AG04450 (cell line): ENCODE measurements at places on chromosomes 1 and 21. TPM values are rescaled to one million over a fixed set of nuclear protein-coding genes. Genes with fewer than 3 reads are reported as not detected.

The TSNAX gene
- polyA plus RNA-seq, result 33.0 and 35.6 TPM in 2 replicates

The PALMD gene
- 0.37 and 0.43 TPM in 2 replicates for polyA plus RNA-seq

The JAM2 gene
- polyA plus RNA-seq, result 5.7 and 7.2 TPM in 2 replicates

The ASAP3 gene
- polyA plus RNA-seq, result 25.5 and 29.9 TPM in 2 replicates

The DNALI1 gene
- 13.1 and 14.2 TPM in 2 replicates for polyA plus RNA-seq

The CD5L gene
- not detected in 2 replicates for polyA plus RNA-seq
